ENCODE measurements at places on chromosomes 16 and 17.
A peak's percentile ranks its signal among the peaks of the same experiment; 100 is the strongest.

DNA sequence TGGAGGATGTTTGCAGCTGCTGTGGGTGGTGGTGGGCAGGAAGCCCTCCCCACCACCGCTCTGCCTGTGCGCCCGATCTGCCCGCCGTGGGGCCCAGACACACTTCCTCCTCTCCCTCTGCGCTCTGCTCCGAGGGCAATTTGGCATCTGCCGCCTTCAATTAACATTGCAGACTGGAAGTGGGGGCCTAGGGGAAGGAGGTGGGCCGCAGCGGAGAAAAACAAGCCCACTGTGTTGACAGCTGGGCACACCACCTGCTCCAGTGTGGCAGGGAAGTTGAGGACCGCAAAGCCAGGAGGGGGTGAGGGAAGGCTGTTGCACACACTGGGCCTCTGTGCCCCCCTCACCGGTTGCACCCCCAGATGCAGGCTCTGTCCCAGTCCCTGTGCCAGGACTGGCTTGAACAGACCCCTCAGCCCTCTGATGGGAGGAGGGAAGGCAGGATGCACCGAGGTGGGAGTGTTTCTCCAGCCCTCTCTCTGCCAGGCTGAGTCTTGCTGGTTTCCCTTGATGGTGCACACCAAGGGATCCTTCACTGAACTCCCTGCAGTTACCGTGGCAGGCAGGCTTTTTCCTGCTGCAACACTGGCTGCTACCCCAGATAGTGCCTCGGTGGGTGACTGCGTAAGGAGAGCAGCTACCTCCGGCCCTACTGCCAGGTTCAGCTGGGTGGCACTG lies 72.8 kb upstream of the MED9 start:
- DNase-seq, result peak; percentile 75

DNA sequence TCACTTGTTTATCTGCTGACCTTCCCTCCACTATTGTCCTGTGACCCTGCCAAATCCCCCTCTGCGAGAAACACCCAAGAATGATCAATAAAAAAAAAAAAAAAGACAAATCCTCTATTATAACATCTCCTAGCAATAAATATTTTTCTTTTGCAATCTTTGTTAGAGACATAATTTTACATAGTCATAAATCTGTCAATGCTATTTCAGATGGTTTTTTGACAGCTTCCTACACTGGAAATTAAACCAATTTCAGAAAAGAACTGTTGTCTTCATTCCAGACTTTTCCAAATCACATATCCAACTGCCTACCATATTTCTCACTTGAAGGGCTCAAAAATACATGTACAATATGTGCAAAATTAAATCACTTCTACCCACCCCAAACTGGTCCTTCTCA lies 3.7 kb downstream of the METTL16 start:
- DNase-seq, result no peak

DNA sequence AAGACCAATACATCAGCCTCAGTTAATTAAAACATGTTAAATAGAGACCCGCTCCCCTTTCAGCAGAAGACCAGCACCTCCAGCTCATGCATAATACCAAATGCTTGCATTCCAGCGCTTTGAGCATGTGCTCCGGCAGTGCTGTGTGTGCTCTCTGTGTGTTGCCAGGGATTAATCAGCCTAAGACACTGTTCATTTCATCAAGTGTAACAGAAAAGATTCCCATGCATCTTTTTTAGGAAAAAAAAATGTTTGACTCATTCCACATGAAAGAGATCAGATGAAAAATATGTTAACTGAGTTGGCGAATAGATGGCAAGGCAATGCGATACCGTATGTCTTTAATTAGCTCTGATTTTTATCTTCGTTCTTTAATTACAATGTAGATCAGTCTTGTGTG lies 187.6 kb downstream of the RPTOR start:
- no peak for DNase-seq

- no peak for DNase-seq
These were observed 12.6 kb downstream of the KCTD2 start for GRCh38 chr17:75059369-75060345.

- peak; percentile 70 for DNase-seq
These were observed 24.4 kb downstream of the SREBF1 start for GRCh38 chr17:17812211-17813054.

GRCh38 chr17:66915204-66915611 lies 49.3 kb upstream of the CACNG4 start:
- no peak for DNase-seq

DNA sequence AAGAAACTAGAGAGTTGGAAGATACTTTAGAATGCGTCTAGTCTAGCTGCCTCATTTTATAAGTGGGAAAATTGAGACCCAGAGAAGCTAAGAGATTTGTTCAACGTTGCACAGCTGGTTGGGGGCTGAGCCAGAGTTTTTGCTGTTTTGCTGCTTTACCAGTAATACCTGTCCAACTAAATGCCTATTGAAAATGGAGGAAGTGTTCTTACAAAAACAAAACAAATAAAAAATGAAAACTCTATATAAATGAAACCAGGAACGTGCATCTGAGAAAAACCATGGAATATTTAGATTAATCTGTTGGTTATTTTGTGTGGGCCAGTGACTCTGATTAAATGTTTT lies 13.8 kb downstream of the NLK start:
- no peak for DNase-seq

- DNase-seq, result peak; percentile 91
These were observed at the start of gene ZNF785 for GRCh38 chr16:30585400-30586191. Gene ZNF785 (minus strand): TSS chr16:30585697. CDS start chr16:30585611, 86 bp downstream.

- DNase-seq, result no peak
These were observed 30.4 kb upstream of the HS3ST3B1 start for GRCh38 chr17:14270508-14270907.

GRCh38 chr17:79987187-79987934 lies 48.3 kb downstream of the TBC1D16 start:
- no peak for DNase-seq

DNA sequence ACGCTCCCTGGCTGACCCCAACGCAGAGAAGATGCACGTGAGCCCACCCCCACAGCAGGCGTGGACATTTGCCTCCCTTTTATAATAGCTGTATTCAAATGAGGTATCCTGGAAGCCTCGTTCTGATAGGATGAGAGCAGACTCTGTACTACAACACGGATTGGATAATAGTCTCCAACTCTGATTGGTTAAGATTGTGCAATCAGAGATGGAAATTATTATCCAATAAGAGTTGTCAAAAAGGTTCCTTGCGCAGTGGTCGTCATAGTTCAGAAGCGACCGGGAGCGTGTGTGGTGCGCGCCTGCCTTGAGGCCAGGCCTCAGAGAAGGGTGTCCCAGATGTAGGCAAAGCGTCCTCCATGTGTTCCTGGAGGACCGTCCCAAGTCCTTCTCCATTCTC lies 104.6 kb downstream of the USP22 start:
- DNase-seq, result no peak

DNA sequence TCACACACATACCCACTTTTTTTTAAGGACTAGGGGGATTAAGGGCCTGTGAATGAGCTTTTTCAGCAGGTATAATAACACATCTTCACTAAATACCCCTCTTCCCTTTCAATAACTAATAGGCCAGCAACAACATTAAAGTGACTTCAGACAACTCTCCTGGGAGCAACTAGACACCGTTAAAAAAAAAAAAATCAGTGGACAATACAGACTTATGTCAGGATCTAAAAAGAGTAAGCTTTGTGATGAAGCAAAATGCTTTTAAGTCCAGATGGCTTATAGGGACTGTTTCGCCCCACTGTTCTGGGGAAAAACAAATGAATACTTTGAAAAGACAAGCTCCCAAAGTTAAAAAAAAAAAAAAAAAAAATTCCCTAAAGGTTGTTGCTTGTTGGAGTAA lies 29.0 kb downstream of the SPAG9 start:
- DNase-seq, result no peak

DNA sequence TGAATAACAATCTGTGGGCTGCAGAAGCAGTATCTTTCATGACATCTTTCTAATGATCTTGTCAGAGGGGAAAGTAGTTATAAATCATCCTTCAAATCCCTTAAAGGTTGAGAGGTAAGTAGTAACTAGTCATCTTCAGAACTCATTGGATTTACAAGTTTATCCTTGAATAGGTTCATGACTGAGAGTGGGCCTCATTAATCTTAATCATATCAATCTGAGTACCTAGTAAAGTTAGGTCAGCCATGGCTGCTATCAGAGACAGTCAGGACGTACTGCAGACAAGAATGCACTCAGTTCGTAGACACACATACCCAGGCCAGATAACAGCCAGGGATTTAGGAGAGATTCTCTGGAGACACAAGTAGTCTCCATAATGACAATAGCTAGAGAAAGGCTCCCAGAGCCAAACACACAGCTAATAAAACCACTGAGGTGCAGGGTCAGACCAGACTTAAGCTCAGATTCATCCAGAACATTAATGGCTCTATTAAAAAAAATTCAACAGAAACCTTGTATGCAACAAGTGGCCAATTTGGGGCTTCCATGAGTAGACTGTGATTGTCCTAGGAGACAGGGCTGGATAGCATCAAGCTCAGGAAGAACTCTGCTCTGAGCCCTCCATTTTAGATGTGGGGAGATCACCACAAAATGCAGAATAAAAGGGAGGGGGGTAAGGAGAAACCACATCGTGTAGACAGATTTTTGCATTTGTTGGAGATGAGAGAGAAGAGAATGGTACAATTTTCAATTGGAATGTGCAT lies 65.8 kb downstream of the TBX4 start:
- no peak for DNase-seq

- DNase-seq, result no peak
These were observed 195.2 kb downstream of the MAP2K6 start for GRCh38 chr17:69609473-69610305.

- DNase-seq, result no peak
These were observed 77.6 kb downstream of the CMIP start for GRCh38 chr16:81522108-81522701.

GRCh38 chr17:80389011-80389995 lies 25.7 kb upstream of the ENDOV start:
- DNase-seq, result no peak

GRCh38 chr16:56558024-56558747 lies 6.7 kb upstream of the MT4 start:
- no peak for DNase-seq

DNA sequence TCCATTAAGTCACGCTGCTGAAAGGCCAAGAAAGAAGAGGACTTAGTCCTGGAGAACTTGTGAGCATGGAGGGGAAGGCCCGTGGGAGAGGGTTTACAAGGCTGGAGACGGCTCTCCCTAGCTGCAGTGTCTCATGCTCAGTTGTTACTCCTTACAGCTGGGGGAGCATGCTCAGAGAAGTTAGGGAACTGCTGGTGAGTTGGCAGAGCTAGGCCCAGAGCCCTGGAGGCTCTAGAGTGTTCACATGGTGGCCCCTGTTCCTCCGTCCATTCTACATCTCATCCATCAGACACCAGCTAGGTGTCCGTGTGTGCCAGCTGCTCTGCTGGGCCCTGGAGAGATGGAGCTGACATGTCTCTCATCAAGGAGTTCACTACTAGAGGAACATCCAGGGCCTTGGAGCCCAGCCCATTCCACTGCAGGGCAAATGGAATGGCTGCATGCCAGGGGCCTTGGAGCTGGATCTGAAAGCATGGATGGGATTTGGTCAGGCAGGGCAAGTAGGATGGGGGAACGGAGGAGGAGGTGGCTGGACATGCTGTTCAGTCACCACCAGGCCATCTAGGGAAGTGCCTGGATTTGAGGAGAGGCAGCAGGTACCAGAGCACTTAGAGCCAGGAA lies 6.3 kb downstream of the XYLT2 start:
- DNase-seq, result no peak

- no peak for DNase-seq
These were observed 110.3 kb downstream of the C17orf67 start for GRCh38 chr17:56723421-56723820.

DNA sequence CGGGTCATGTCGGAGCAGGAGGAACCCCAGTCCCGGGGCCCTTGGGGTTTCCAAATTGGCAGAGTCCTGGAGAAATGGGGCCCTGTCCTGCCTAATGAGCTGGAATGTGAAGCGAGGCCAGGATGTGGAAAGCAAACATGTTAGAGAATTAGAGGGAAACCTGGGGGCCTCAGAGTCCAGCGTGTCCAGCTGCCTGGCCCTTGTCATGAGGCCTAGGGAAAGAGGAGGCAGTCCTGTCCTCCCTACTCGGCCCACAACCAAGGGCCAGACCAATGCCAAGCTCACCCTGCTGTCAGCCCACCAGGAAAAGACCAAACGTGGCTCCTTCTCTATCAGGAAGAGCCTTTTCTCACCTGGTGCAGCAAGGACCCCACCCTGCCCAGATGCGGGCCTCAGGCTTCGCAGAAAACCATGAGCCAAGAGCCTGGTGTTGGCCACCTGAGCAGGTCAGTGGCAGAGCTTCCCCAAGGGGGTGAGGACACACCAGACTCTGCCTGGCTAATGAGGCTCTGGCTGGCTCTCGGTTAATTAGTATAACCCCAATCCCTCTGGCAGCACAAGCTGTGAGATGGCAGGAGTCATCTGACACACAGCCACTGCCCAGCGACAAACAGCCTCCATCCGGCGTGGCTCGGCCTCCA lies 10.1 kb downstream of the TEKT5 start:
- DNase-seq, result no peak

DNA sequence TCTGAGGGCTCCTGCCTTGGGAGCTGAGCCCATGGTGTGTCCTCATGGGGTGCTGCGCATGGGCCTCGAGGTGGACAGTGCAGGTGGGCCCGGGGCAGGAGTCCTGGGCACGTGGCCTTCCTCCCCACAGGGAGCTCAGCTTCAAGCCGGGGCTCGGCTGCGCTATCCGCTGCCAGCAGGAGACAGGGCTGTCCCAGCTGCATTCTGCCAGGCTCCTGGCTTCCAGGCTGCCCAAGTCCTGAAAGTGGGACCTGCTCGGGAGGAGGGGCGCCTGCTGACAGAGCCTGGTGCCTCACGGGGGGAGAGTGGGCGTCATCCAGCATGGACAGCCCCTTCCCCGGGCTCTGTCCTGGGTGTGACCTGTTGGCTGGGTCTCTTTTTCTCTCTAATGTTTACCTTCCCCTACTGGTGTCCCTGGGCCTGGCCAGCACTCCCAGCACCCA lies 7.1 kb downstream of the TRAF7 start:
- no peak for DNase-seq

DNA sequence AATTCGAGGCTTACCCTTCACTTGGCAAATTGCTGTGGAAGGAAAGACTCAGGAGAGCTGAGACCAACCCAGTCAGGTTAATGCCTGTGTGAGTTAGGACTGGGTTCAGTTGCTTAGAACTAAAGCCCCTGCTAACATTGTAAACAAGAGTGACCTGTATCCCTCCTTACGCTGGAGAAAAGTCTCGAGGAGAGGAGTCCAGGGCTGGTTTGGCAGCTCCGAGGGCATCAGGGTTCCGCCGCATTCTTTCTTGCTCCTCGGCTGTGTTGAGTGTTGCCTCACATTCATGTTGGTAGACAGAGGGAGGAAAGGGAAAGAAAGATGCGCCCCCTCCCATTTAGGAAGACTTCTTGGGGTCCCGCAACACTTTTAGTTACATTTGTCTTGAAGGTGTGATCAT lies 18.5 kb downstream of the VPS35L start:
- no peak for DNase-seq

DNA sequence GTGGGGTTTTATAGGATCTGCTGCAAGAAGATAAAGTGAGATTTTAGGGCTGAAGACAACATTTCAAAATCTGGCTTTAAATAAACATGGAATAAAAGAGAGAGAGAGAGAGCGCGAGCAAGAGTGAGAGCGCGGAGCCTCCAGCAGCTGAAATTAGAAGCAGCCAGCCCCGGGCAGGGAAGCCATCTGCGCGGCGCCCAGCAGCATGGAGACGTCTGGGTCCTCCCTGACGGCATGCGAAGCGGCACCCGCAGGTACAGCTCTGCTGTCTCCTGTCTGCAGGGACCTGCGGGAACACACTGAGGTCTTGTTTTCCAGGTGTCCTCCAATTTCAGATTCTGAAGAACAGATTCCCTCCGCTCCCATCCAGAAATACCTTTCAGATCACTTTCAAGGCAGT lies 7.9 kb upstream of the BAIAP2 start:
- no peak for DNase-seq
